ENCODE measurements at places on chromosomes 1 and 21. TPM values are rescaled to one million over a fixed set of nuclear protein-coding genes. Genes with fewer than 3 reads are reported as not detected.

The OR2T35 gene
- not detected for polyA plus RNA-seq

The AGTRAP gene
- 32.8 TPM for polyA plus RNA-seq

The APP gene
- 583 TPM for polyA plus RNA-seq

The SZRD1 gene
- polyA plus RNA-seq, result 103 TPM

The ATG4C gene
- 17.4 TPM for polyA plus RNA-seq

The HSD3B1 gene
- polyA plus RNA-seq, result 1.2 TPM

The FCRL5 gene
- polyA plus RNA-seq, result 0.26 TPM

DNA sequence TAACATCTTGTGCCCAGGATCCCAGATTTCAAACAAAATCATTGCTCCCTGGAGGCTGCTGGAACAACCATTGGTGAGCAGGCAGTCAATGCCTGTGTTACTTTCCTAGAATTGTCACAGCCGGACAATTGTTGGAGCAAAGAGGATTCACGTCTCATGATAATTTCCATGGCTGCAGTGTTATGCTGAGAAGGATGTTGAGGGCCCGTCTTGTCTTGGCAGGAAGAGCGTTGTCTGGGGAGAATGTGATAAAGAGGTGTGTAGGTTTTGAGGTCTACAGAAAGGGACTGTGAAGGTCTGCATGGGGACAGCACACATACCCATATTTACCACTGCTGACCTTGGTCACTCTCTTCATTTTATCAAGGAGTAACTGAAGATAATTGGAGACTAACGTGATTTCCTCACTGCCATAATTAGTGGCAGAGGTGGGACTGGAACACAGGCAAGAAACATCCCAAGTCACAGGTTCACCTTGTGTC lies 6.3 kb downstream of the MECR start:
- DNase-seq, result no peak

- no peak for DNase-seq
These were observed 57.6 kb downstream of the OLFML2B start for GRCh38 chr1:161966067-161966466.

DNA sequence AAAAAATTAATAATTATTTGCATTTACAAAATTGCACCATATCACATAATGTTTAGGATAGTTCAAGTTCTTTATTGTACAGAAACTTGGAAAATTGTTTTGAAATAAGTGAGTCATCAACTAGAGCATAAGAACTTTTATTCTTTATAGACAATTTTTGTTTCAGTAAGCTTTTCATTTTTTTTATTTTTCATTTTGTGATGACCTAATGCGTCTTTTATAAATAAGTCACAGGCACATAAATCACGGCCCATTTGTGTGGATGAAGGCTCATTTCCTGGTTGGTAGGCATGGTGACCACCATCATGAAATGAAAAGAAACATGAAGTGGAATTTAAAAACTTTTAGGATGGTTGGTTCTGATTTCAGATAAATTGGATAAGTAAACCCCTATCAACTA lies 39.3 kb downstream of the SPAG17 start:
- DNase-seq, result no peak

DNA sequence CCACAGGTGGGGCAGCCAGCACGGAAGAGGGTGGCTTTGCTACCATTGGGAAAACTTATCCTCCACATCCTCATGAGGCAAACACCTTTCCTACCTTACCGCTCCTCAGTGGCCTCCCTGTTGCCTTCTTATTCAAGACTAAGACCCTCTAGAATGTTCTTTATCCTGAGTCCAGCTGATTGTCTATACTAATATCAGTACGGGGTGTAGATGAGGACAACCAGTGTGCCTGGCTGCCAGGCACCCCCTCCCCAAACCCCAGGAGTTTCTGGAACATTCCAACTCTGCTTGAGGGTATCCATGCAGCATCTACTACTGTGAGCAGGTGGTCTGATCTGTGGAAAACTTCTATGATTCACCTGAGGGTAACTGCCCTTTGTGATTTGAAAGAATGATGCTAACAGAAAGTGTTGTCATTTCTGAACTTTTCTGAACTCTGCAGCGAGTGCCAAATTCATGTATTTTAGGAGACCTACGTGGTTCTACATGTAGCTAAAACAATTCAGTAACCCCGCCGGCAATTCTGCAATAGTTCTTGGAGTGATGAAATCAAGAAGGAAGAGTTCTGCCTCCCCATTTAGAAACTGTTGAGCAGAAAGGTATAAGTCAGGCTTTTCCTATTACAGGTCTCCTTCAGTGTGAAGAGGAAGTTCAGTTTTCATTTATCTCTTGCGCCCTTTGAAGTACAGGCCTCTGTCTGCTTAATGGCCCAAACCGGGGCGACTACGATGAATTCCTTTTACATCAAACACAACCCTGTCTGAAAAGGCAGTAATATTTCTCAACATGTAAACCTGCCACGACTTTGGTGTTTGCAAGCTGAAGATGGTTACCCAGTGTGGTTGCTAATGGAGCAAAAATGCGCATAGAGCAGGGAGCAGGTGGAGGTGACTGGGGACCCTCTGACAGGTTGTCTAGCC lies 80.4 kb downstream of the RUNX1 start:
- DNase-seq, result no peak

GRCh38 chr1:119225831-119226230 lies 85.4 kb upstream of the WARS2 start:
- no peak for DNase-seq

DNA sequence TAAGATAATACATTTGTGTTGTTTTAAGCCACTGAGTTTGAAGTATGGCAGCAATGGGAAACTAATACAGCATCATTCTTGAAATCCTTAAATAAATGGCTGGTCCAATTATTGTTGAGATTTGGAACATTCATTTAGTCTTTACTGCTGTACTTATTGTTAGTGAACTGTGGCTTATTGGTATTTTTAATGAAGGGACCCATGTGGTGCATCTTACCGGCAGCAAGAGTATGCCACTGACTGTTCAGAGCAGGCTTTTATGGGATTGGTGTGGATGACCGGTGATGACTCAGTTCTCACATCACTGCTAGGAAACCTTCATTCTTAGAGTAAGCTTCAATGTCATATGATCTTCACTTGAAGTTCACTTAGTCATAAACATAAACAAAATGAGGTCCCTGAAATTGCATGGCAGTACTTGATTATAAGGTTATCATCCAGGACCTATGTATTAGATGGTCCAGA lies 31.5 kb downstream of the PRKAA2 start:
- DNase-seq, result no peak

DNA sequence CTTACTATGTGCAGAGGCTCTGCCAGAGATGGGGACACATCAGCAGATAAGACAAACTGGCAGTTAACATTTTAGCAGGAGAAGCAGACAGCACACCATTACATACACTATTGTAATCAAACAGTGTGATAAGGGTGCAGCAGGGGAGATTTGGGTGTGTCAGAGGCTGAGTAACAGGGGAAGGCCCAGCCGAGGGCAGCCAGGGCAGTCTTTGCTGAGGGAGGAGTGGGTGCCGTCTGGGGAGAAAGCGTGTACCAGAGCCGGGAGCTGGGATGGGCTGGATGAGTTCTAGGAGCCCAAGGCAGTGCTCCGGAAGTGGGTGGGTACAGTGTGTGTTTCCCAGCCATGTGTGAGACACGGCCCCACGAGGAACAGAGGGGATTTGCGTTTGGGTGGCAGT lies 31.2 kb downstream of the KCNA10 start:
- no peak for DNase-seq

DNA sequence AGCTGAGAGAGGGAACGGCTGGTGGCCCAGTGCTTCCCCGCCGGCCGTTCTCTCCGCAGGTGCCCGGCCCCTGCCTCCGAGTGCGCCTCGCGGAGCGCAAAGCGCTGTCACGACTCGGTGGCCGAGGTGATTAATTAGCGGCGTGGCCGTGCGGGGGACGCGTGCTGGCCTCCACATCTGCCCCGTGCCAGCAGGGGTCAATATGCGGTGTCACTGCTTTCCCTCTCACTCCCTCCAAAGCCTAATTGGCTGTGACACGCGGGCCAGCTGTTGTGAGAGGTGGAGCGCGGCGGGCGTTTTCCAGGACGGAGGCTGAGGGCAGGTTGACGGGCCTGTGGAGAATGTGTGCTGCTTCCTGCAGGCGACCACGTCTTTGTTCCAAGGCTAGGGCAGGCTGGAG lies 239.0 kb downstream of the LMX1A start:
- no peak for DNase-seq

DNA sequence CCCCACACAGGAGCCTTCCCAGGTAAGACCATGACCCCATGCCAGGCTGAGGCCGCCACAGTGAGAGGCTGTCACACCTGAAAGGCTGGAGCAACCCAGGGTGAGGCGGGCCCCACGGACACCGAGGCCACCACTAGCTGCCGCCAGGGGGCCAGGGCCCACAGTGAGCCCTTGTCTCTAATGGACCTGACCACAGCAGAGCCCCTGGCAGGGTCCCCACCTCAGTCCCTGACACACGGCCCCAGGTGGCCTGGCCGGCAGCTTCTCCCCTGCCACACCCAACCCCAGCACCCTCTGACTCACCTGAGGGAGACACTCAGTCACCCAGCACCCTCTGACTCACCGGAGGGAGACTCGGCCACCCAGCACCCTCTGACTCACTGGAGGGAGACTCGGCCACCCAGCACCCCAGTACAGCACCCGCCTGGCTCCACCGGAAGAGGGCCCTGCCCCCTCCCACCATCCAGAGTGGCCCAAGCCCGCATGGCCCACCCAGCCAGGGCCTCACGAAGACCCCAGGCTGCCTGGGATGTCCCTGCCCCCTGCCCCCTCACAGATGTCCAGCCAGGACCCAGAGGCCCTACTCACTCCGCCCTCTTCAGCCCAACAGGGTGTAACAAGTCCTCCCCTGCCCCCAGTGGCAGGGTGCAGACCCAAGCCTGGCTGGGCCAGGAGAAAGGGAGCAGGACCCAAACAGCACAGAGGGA lies 4.4 kb downstream of the DVL1 start:
- no peak for DNase-seq

DNA sequence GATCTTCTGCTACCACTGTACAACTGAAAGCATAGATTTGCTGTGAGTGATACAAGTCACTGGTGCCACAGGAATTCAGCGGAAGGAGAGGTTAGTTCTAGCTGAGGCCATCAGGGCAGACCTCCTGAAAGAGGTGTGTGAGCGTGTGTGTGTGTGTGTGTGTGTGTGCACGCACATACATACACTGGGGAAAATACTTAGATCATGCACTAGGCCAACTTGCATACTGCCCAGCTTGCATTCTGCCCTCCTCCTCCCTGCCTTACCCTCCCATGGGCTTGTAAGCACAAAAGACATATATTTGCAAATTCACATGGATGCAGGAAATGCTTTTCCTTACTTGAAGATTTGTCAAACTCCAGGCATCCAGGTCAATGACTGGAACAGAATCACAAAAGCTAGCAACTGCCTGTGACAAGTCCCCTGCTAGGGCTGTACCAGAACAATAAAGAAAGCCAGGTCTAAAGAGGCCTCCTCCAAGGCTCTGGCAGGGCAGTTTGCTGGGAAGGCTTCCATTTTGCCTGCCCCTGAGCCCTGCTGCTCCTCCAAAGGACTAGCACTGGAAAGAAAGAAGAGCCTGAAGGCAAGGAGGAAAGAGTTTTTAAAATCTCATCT lies 23.2 kb downstream of the PLEKHA6 start:
- no peak for DNase-seq

DNA sequence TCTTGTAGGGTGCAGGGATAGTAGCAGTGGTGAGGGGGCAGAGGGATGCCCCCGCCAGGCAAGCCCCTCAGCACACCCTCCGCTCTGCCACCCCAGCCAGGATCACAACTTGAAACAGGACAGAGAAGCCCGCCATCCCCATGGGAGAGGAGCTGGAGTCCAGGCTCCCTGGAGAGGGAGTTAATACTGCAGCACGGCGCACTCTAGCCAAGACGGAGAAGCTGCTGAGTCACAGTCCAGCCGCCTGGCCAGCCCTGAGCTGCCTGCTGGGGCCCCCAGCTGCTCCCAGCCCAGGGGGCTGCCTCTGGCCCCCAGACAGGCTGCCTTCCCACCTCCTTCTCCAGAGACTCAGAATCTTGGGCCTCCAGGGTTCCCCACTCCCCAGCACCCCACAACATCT lies 87.2 kb downstream of the SYT2 start:
- no peak for DNase-seq

DNA sequence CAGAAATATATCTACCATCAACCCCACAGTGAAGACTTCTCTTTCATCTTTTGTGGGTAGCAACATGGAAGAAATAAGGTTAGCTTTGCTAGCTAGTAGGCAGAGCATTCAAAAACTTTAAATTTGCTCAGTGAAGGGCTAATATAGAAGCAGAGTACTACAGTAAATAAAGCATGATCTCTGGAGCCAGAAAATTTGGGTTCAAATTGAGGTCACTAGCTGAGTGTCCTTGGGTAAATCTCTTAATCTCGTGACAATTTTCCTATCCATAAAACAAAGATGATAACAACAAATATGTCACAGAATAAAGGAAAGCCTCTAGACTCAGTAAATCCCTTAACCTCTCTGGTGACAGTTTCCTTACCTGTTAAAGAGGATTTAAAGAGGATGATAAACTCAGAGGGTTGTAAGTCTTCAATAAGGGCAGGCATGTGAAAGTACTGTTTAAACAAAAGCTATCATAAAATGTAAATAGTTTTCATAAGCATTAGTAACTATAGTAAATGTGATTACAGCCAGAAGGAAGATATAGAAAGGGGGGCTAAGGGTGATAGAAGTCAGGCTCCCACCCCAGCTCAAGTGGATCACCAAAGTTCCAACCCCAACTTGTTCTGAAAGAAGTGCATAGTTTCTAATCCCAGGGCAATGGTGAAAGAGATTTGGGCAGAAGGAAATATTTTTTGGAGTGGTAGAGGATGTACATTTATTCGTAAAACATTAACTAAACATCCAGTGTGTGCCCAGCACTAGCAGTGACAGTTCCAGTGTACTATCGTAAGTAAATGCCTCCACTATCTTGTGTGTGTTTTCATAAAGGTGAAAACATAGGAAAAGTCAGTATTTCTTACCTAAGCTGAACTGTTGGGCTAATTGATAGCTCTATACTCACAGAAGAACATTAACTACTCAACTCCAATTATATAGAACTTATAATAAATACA lies 24.8 kb downstream of the TM2D1 start:
- DNase-seq, result peak; percentile 9

DNA sequence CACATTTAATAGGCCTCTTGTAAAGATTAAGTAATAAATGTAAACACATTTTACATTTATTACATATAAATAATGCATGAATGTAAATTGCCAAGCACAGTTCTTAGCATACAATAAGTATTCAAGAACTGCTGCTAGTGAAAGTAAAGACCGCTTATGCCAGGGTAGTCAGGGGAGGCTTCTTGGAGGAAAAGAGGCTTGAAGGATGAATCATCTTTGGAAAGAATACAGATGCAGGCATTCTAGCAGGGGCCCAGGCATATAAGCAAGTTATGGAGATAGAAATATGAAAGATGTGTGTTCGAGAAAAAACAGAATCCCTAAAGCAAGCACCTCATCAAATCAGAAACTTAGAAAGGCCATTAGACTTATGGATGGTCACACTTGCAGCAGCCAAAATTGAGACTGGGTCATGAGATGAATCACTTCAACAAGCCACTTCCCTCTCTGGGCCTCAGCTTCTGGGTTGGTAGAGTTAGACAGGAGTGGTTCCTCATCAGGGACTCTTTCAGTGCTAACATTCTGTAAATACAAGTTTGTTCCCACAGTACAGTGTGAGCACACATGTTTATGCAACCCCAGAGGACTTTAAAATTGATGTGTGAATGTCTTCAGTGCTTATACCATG lies 79.8 kb upstream of the ROR1 start:
- DNase-seq, result no peak
